NCI-H82 (cell line): ENCODE measurements at places on chromosomes 3 and 15.
A peak's percentile ranks its signal among the peaks of the same experiment; 100 is the strongest.

DNA sequence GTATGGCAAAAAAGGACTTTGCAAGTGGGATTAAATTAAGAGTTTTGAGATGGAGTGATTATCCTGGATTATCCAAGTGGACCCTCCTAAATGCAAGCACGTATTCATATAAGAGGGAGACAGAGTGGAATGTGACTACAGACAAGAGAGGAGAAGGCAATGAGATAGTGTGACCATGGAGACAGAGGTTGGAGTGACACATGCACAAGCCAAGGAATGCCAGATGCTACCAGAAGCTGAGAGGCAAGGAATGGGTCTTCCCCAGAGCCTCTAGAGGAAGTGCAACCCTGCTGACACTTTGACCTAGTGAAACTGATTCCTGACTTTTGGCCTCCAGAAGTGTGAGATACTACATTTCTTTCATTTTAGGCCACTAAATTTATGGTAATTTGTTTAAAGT is 117.2 kb downstream of the UACA start:
- DNase-seq: no peak

DNA sequence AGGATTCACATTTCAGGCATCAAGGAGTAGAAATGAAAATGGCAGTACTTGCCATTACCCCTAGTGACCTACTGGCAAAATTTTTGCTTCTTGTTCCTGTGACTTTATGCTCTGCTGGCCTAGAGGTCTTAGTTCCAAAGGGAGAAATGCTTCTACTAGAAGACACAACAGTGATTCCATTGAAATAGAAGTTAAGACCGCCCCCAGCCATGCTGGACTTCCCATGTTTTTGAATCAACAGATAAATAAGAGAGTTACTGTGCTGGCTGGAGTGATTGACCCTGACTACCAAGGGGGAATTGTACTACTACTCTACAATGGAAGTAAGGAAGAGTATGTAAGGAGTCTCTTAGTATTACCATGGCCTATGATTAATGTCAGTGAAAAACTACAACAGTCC is 196.2 kb upstream of the AZI2 start:
- no peak for DNase-seq

GRCh38 chr3:43071313-43071893 is 34.5 kb downstream of the POMGNT2 start:
- peak; percentile 27 for DNase-seq

DNA sequence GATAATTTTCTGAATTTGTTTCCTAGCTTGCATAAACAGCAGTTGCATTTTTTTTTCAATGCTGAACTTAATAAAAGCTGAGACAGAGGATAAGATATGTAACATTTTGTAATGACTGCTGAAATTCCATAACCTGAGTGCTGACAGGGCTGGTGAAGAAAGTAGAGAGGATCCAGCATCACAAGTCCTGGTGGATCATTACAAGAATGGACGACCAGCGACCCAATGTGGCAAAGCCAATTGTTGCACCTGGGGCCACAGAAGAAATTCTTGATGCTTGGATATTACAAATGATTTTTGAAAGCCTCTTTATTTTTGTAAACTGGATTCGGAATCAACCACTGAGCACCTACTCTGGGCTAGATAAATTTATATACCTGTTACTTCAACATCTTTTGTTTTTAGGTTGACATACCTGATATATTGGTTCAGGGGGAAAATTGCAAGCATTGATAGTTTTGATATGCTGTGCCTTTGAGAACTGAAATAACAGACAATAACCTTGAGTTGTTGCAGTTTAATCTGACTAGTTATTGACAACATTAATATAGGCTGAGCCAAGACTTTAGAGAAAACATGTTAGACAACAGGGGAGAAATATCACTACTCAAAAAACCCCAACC is 3.9 kb upstream of the ACTL6A start:
- DNase-seq: peak; percentile 87

DNA sequence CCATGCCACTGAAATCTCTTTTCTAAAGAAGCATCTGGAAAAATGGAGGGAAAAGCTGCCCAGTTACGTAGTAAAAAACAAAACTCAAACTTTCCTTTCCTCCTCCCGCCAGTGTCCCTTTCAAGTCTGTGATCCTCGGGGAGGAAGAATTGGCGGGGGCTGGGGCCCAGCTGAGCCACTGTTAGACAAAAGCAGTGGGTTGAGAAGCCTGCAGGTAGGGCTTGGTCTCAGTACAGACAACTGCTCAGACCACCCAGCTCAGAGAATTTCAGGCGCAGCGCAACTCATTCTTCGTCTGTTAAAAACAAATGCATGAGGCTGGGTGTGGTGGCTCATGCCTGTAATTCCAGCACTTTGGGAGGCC is 117.1 kb downstream of the MYLK start:
- no peak for DNase-seq

DNA sequence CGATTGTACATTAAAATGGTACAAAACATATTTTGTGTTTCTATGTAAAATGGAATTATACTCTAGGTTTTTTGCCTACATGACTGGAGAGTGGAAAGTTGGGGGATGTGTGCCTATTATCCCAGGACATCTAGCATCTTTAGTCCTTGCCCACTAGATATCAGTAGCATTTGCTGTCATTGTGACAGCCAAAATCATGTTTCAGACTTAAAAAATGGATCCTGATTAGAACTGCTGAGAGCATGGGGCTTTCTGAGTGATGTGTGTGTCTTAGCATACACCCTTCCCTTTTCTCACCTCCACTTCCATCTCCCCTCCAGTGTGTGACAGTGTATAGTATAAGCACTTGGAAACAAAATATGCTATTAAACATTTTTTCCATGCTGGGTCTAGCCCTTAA is 13.3 kb downstream of the ARMC8 start:
- DNase-seq: no peak
